ENCODE measurements at places on chromosomes 16 and 17. TPM values are rescaled to one million over a fixed set of nuclear protein-coding genes. Genes with fewer than 3 reads are reported as not detected.

RNF227 gene
- 4.6 TPM for total RNA-seq

SLC22A31 gene
- total RNA-seq: not detected

DNA sequence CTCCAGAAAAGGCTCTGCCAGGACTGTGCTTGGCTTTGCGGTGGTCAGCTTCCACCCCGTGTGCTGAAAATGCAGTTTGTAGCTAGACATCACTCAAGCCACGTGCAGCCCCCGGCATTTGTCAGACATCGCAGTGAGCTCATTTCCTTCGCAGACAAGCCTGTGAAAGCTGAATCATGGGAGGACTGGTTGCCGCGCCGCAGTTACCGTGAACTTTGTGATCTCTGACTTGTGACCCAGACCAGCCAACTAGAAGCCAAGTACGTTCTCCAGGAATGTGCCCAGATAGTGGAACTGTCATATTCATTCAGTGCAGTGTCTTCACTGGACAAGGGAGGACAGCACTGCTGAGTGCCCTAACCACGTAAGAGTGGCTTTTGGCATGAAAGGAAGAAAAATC is 58.1 kb downstream of the NDE1 start:
- no peaks in the 10 kb centered on the region for H3K27me3 ChIP-seq
- H3K27ac ChIP-seq: no peak overlapping the region
- no peaks in the 10 kb centered on the region for H3K4me1 ChIP-seq
- H3K36me3 ChIP-seq: no peaks in the 10 kb centered on the region

- H3K4me3 ChIP-seq: peak overlapping the region; percentile 88
- H3K27ac ChIP-seq: peak overlapping the region; percentile 98
- no peak for DNase-seq
- H3K27me3 ChIP-seq: no peaks in the 10 kb centered on the region
Measured at GRCh38 chr16:28554634-28555423, 1.1 kb downstream of the SGF29 start.

- H3K27ac ChIP-seq: no peak overlapping the region
- H3K27me3 ChIP-seq: no peaks in the 10 kb centered on the region
- no peaks in the 10 kb centered on the region for H3K4me1 ChIP-seq
- H3K4me3 ChIP-seq: no peak overlapping the region
- no peak for DNase-seq
Measured at GRCh38 chr17:8695241-8695640, 49.4 kb downstream of the CCDC42 start.

- no peaks in the 10 kb centered on the region for H3K36me3 ChIP-seq
- H3K27ac ChIP-seq: no peak overlapping the region
- no peaks in the 10 kb centered on the region for H3K27me3 ChIP-seq
- peak overlapping the region; percentile 19 for H3K4me3 ChIP-seq
Measured at GRCh38 chr16:1432388-1433262, 1.7 kb downstream of the PERCC1 start.

DNA sequence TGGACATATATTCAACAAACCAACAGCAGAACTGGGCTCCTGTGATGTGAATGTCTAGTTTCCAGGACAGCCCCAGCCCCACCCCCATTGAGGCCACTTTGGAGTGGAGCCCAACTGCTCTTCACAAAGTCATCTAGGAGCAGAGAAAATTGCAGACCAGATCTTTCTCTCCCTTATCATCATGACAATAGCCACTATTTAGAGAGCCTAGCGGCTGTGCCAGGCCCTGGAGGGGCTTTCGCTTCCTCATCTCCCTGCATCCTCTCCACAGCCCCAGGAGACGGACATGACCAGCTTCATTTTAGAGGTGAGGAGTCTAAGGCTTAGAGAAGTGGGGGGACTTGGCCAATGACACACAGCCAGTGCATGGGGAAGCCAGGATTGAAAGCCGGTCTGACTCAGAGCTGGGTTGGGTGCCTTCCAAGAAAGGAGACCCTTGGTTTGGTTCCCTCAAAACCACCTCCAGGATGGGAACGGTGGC is 1.4 kb downstream of the PRSS8 start:
- peaks cover 4% of the 10 kb centered on the region for H3K4me1 ChIP-seq
- no peaks in the 10 kb centered on the region for H3K27me3 ChIP-seq
- no peak for DNase-seq
- H3K36me3 ChIP-seq: no peaks in the 10 kb centered on the region
- H3K27ac ChIP-seq: peak overlapping the region; percentile 95

Measured in breast epithelium (tissue), 4 donors.